NCI-H2029 treated with DMSO at 0.1 percent for 48 hours (cell line): ENCODE measurements at places on chromosomes 2 and 18.
A peak's percentile ranks its signal among the peaks of the same experiment; 100 is the strongest.

DNA sequence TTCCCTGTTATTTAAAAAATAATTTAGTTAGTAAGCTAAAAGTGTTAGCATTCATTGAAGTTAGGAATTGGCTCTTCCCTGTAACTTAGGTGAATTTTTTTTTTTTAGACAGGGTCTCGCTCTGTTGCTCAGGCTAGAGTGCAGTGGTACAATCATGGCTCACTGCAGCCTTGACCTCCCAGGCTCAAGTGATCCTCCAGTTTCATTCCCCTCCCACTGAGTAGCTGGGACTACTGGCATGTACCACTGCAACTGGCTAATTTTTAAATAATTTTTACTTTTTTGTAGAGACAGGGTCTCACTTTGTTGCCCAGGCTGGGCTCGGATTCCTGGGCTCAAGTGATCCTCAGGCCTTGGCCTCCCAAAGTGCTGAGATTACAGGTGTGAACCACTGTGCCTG, 66.4 kb downstream of the CERS6 start:
- DNase-seq, result no peak

DNA sequence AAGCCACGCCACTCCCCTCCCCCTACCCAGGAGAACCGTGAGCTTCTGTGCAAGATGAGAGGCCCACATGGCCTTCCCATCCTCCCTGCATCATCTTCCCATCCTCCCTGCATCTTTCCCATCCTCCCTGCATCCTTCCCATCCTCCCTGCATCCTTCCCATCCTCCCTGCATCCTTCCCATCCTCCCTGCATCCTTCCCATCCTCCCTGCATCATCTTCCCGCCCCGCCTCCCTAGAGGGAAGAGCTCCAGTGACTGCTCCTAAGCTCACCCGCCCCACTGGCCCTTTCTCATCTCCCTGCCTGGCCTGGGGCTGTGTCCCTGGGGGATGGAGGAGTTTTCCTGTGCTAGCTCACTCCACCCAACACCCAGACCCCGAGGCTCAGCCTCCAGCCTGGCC, 93.3 kb upstream of the ASAP2 start:
- DNase-seq, result no peak

DNA sequence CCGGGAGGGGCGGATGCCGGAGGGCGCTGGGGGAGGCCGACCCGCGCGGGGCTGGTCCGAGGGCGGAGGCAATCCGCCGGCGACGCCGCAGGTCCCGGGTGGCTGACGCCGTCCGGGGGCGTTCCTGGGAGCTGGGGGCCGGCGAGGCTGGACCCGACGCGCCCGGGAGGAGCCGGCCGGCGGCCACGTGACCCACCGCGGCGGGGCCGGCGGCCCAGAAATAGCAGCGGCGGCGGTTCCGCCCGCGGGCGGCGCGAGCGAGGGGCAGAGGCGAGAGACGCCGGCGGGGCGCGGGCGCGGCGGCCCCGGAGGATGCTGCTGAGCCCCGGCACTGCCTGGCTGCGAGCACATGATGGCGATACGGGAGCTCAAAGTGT, at the start of gene RAB31:
Gene RAB31 (plus strand): TSS at position 245 of the 377 bp plus-strand sequence. CDS start 105 bp downstream, at position 350.
- DNase-seq, result no peak

DNA sequence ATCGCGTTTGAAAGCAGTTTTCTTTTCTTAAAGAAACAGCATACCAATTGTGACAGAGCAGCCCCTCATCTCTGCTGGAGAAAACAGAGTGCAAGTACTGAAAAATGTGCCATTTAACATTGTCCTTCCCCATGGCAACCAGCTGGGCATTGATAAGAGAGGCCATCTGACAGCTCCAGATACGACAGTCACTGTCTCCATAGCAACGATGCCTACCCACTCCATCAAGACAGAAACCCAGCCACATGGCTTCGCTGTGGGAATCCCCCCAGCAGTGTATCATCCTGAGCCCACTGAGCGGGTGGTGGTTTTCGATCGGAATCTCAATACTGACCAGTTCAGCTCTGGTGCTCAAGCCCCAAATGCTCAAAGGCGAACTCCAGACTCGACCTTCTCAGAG, 9.5 kb downstream of the GRHL1 start:
- no peak for DNase-seq

DNA sequence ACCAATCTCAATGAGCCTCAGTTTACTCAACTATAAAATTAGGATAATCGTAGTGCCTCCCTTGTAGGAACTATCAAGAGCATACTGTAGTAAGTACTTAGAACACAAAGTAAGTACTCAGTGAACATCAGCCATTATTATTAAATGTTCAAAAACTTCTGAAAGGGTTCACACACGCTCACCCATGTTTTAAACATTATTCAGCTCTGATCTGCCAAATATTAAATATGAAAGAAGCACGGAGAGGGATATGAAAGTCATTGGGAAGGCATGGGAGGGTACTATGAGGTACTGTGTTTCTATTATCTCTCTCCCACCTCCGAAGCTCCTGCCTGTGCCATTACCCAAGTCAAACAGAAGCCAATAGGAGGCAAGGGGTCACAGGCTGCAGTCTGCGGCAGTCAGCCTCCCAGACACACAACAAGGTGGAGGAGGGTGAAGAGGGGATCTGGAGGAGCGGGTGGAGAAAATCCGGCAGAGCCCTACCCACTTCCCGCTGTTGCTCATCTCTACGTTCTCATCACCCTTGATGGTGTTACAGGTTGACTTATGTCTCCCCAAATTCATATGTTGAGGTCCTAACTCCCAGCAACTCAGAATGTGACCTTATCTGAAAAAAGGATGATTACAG, 2.0 kb upstream of the TBC1D8 start:
- DNase-seq, result no peak

GRCh38 chr2:102356381-102356712, 751 bp downstream of the IL18R1 start:
- no peak for DNase-seq

DNA sequence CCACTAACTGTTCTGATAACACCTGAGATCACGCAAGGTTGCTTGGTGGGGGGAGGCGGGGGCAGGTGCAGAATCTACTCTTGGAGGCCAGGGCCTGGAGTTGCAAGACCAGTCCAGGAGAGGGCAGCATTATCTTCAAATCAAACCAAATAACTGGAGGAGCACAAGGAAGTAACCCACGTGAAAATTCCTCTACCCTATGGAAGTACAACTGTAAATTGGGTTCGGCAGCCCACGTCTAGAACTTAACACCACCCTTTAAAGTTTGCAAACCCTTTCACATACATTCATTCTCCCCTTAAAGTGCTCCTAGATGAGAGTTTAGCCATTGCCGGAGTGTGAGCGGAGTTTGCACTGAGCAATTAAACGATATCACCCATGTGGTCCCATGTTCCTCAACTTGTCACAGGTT, 19.6 kb upstream of the CXCR1 start:
- peak; percentile 64 for DNase-seq

DNA sequence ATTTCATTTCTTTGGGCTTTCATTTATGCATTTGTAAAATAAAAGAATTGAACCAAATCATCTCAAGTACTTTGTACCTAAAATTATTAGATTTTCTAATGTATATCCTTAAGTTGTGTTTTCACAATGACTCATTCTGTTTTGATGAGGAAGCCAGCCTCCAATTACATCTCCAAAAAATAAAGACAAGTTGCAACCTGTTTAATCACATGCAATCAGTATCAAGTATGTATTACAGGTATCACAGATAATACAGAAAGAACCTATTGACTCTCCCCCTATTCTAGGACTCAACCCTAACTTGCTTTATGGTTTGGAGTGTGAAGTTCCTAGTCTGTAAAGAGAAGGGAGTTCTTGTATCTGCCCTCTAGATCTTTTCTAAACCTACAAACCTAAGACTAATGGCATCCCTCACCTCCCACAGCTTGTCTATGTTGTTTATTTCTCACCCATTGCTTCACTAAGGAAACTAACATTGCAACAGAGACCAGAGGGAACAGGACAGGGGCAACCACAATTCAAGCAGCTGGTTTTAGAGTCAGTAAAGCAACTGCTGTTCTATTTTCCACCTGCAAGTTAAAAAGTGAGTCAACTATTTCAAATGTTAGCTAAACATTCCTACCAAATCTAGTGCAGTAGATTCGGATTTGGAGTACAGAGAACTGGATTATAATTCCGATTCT, 141.1 kb upstream of the ETAA1 start:
- no peak for DNase-seq

DNA sequence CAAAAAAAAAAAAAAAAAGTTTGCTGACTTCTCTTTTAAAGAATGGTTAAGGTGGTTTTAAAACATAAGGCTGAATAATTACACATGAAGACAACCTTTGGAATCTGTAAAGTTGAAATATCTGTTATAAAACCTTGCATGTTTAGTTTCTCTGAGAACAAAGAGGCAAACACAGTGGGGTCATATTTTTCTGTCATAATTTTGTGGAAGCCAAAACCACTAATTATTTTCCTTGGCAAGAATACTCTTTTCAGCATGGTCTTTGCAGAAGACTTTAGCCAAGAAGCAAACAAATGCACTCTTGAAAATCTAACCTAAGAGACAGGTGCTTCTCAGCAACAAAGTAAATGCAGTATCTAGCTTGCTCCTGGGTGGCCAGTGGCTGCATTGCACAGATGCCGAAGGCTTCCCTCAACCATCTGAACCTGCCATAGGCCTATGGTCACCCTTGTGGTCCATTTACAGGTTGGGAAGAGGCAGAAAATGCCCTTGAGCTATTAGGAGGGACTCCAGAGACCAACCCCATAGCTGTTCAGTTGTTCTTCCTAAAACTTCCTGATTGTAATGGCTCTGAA, 44.8 kb downstream of the ZAP70 start:
- DNase-seq, result no peak

DNA sequence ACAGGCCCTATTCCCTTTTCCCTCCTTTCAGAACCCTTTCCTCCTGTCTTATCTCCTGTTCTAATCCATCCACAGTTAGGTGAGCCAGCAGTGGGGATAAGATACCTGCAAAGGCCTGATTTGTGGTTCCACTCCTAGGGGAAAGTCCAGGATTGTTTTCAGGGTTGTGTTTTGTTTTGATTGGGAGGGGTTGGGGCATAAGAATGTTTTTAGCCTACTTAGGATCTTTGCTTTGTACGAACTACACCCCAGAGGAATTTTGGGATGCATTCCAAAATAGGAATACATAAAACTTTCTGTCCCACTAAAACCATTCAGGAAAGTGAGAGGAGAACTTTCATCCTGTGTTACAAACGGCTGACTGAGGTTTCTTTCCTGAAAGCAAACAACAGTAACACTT, 150.8 kb upstream of the PGAP1 start:
- no peak for DNase-seq

DNA sequence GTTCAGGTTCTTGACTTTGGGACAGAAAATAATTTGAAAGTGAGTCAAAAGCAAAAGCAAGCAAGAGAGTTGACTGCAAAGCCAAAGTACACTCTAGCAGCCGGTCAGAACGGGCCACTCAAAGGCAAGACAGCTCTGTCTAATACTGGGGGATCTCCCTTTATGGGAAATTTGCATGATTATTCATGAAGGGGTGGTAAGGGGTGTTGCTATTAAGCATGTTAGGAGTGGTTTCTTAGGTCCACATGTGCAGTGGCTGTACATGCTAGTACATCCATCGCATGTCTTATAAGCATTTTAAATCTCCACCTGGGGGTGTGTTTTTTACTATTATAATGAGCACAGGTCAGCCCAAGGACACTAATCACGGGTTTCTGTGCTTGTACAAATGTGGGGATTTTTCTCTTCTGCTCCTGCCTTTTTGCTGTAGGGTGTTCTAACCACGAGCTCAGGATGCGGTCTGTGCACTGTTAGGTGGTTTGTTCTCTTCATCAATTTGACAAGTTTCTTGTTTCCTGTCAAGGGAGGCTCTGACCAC, 60.2 kb upstream of the SPP2 start:
- DNase-seq, result no peak

DNA sequence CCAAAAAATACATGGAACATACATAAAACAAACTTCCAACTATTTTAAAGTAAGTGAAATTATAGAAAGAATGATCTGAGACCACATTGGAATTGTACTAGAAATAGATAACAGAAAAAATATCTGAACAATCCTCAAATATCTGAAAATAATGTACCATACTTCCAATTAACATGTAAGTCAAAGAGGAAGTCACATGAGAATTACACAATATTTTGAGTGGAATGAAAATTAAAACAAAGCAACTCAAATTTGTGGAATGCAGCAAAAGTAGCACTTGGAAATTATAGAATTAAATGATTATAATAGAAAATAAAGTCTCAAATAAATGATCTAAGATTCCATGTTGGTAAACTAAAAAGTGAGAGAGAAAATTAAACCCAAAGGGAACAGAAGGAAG, 38.3 kb upstream of the CTIF start:
- DNase-seq, result no peak

- DNase-seq, result no peak
Measured at GRCh38 chr18:29664278-29665036, 1378.1 kb downstream of the DSC3 start.

DNA sequence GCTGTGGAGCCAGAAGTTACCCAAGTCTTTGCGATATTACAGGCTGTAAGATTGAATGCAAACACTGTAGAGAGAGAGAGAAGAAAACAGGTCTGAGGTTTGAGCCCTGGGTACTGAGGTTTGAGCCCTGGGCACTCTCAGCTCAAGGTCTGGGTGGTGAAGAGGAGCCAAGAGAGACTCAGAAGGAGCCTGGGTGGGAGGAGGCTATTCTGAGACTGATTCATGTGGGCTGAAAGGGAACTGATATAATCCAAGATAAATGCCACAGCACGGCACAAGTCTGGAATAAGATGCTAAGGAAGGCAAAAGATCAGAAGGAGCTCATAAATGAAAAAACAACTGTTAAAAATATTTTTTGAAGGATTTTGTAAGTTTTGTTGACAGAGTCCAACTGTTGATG, 407.6 kb upstream of the HS6ST1 start:
- DNase-seq, result no peak

DNA sequence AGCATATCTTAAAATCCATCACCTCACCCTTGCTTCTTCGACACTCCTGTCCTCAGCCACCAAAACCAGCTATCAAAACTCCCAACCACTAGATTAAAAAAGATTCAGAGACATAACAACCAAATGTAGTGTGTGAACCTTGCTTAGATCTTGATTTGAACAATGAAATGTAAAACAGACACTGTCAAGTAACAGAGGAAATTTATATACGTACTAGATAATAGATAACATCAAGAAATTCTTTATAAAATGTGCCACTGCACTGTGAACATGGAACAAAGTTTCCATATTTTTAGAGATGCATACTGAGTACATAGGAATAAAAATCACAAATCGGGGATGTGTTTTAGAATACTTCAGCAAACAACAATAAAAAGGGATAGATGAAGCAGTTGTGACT, 86.0 kb downstream of the THADA start:
- no peak for DNase-seq

DNA sequence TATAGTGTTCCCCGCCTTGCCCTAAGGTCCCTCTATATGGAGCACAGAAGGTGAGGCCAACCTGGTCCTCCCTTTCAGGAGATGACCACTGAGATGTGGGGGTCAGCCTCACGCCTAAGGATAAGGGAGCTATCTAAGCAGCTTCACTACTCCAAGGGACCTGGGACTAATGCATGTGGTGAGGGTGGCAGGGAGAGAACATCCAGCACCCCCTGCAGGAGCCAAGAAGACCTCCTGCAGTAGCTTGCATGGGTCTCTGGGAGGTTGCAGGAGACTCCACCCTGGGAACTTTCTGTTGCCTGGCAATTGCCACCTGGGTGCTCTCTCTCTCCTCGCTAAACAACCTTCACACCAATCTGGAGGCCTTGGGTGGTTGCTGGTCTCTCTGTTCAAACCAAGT, 93.0 kb upstream of the KLHL29 start:
- DNase-seq, result no peak
